Mucosa of gallbladder (tissue), 1 donor: ENCODE measurements at places on chromosomes 12 and 14.
A peak's percentile ranks its signal among the peaks of the same experiment; 100 is the strongest.

- no peak for DNase-seq
These were observed 13.8 kb downstream of the NOS1 start for GRCh38 chr12:117347588-117347987.

- DNase-seq, result no peak
These were observed 159.2 kb downstream of the PAWR start for GRCh38 chr12:79531518-79531917.

- no peak for DNase-seq
These were observed 1472.8 kb downstream of the AACS start for GRCh38 chr12:126537961-126538530.

- DNase-seq, result no peak
These were observed 48.0 kb upstream of the RIMBP2 start for GRCh38 chr12:130764073-130764472.

GRCh38 chr12:178829-179109 lies 35.2 kb downstream of the SLC6A12 start:
- DNase-seq, result no peak

- no peak for DNase-seq
These were observed 51.1 kb upstream of the SLC8A3 start for GRCh38 chr14:70239802-70240201.

DNA sequence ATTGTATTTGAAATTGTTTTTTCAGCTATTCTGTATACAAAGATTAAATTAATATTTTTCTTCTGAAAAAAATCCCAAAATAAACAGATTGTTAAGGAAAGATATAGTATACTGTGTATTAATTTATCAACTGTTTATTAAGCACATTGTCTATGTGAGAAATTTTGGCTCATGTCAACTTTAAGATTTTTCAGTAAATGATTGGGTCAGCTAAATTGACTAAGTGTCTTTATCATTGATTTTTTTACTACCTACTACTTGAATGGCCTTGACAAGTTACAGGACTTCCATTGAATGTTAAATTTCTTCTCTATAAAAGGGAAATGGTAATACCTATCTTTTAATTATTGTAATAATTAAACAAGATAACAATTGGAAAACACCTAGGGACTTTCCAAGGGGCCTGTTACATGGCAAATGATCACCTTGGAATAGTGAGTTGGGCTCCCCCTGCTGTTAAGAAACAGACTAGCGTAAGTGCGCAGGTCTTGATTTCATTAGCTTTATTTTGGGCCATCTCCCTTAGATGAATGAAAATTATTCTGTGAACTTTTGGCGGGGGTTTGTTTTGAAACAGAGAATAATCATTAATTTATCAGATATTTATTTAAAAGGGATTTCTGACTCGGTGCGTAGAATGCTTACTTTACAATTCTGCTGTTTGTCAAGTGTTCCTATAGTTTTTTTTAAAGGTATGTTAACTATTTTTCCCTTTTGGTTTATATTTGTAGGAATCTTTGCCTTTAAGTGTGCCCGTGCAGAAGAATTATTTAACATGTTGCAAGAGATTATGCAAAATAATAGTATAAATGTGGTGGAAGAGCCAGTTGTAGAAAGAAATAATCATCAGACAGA lies 14.5 kb upstream of the CCT2 start:
- DNase-seq, result peak; percentile 56

DNA sequence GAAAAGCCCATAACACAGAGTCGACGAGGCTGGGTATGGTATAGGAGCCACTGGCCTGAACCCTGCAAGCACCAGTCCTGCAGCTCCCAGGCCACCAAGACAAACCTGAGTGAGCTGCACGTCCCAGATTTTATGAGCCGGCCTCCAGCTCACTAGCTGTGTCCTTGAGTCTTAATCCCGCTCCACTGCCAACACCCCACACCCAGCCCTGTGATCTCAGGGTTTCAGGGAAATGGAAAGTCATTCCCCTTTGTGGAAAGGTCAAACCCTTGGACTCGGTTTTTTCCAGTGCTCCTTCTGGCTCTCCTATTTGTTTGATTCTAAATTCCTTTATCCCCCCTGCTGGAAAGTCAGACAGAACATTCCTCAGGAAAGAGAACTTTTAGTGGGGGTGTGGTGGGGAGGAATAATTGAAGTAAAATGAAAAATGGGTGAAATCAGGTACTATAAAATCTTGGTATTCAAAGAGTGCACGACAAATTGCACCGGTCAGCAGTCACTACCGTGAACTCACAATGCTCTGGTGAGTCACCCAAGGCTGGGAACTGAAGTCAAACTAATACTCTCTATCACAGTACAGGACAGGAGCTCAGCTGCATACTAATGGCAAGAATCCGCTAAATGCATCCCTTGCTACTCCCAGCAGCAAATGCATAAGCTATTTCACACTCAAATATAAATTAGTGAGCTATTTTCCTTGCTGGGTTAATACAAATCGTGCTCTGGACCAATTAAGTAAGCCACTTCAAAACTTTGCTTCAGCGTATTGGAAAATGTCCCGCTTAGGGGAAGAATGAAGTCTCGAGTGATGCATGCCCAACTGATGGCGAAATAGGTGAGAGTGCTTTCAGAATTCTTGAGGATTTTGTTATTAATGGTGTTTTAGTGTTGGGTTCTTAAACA lies 9.0 kb downstream of the PITPNM2 start:
- DNase-seq, result no peak

DNA sequence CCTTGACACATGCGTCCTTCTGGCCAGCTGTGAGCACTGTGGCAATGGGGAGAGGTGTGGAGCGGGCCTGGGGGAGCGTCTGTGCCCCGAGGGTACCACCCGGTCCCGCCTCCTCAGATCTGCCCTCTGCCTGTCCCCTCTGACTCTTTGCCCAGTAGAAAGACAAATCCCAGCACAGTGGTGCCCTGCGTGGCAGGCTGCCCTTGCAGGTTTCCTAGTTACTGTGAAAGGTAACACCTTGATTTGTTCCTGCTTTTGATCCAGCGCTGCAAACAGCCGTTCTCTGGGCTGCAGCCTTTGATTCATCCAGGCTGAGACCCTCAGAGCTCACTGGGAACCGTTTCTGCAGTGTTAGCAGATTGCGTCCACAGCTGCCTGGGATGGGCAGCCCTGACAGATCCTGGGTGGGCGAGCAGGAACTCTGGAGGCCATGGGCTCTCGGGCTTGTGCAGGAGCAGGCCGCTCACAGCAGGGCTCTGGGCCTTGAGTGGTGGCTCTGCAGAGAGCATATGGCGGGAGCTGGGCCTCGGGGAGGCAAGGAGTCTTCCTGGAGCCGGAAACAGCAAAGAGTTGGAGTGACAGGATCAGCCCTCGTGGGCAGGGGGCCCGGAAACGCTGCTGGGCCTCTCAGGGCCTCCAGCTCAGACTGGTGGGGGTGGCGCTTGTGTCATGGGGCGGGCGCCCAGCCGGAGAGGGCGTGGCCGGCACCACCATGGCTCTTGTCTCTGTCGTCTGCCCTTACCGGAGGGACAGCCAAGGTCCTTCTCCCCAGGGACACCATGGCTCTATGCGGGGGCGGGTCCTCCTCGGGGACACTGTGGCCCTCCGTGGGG lies 16.6 kb downstream of the FBRSL1 start:
- DNase-seq, result peak; percentile 73

DNA sequence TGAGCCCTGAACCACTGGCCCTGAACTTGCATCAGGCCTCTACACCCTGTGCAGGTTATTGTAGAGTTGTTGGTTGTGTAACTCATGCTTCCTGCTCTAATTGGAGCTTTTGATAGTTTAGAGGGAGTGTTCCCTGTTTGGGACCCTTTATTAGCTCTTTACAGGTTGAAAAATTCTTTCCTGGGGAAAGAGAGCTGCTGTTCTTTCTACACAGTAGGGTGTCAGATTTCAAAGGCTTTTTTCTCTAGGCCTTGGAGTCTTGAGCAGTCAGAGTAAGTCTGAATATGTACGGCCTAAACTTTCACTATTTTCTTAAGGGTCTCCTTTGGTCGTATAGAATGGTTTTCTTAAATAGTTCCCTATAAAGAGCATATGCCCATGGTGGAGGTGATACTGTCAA lies 60.8 kb upstream of the NEDD1 start:
- DNase-seq, result no peak

DNA sequence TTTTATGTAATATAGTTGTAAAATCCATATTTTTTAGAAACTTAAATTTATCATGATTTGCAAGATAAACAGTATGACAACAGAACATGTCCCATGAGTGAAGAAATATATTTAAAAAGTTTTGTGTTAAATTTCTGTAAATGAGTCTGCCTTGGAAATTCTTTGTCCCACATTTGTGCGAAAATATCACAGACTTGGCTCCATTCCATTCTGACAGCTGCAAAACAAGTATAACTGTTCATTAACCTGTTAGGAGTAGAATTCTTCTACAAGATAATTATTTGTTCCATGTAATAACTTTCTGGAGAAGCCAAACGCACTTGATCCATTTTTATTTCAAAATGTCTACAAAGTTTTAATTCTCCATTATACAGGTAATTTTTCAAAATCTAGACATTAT lies 37.9 kb downstream of the MDM1 start:
- DNase-seq, result no peak

- DNase-seq, result no peak
These were observed 880 bp downstream of the PNMA1 start for GRCh38 chr14:73713206-73713802.
